Activated naive CD8-positive, alpha-beta T cell treated with anti-CD3 and anti-CD28 coated beads for 36 hours (primary cell): ENCODE measurements at places on chromosomes 4 and X. TPM values are rescaled to one million over a fixed set of nuclear protein-coding genes. Genes with fewer than 3 reads are reported as not detected.
A peak's percentile ranks its signal among the peaks of the same experiment; 100 is the strongest.

DNA sequence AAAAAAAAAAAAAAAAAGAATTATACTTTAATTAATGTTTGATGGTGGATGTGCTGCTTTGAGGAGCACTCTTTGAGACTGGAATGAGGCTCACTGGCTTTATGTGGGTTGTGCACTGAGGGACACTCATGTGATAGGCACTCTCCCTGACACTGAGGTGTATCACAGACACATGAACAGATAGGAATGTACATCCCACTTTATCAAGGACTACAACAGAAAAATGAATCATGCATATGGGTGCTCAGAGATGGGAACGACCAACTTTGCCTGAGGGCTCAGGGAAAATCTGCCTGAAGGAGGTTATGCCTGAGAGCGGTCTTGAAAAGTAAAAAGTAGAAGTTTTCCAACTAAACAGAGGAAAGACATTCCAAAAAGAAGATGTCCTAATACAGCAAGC is 97.7 kb upstream of the RBPJ start:
- DNase-seq, result no peak

GRCh38 chr4:31964685-31965084 is 1244.5 kb downstream of the PCDH7 start:
- no peak for DNase-seq

DNA sequence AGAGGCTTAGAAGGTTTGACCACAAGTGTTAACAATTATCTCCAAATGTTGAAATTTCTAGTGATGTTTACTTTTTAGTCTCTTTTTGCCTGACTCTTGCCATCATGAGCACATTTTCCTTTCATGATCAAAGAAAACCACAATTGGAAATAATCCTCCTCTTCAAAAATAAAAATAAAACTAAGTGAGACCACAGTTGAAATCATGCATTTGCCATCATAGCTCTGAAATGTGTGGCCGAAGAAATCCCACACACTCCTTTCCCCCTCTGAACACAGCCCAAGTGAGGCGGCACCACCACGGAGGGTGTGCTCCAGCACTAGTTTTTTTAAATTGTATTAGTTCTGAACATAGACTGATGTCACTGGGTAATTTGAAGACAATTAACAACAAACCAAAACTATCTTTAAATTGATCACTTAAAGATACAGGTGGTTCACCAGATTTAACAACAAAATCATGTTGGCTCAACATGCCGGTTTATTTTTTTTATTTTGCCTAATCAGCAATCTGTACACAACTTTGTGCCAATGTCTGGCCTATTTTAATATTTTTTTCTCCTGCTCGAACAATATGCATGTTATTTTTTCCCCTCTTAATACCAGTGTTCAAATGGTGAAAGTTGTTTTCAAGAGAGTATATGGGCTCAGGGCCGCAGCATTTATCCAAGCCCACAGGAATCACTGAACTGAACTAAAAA is 17.6 kb downstream of the APBB2 start:
- no peak for DNase-seq

DNA sequence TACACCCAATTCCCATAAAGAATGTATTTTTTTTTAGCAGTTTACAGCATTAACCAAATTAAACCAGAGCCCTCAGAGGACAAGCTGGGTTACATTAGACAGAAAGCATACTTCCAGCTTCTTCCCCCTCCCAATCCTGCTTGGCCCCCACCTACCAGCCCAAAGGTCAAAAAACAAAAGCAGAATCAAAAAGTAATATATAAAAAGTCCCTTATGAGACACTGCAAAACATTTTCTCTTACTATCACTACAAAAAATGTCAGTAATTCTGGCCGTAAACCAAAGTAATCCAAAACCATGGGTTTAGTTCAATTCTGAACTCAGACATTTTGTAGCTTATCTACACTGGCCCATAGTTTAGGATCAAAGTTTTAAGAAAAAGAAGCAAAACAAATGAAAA is 38.0 kb downstream of the APBB2 start:
- no peak for DNase-seq

GRCh38 chrX:115408771-115409400 is 119.4 kb downstream of the LUZP4 start:
- no peak for DNase-seq

DNA sequence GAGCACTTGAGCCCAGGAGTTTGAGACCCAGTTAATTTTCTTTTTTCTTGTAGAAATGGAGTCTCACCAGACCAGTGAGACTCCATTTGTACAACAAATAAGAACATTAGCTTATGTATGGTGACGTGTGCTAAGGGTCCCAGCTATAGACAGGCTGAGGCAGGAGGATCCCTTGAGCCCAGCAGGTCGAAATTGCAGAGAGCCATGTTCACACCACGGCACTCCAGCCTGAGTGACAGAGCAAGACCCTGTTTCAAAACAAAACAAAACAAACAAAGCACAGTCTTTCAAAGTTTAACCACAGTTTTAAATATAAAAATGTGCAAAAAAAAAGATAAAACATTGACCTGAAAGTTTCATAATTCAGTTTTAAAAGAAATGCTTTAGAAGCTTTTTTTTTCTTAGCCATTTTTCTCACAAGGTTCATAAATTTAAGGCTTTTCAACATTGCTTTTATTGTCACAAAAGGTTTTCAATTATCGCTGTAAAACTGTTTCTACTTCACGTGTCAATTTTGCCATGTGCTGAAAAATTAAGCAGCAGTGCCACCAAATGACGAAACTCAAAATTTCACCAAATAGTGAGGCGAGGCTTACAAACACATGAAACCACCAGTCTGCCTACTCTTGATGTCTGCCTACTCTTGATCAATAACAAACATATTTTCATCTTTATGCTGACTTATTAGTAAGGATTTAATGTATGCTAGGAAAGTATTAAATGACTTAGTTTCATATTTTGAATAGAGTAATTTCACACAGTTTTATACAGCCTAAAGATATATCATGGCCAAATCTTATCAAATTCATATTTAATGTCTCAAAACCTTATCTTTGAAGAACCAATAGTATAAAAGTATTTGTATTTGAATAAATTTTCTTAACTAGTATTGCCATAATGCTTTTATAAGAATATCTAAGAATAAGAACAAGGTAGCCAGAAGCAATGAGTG is 126.3 kb downstream of the NEK1 start:
- peak; percentile 8 for DNase-seq

DNA sequence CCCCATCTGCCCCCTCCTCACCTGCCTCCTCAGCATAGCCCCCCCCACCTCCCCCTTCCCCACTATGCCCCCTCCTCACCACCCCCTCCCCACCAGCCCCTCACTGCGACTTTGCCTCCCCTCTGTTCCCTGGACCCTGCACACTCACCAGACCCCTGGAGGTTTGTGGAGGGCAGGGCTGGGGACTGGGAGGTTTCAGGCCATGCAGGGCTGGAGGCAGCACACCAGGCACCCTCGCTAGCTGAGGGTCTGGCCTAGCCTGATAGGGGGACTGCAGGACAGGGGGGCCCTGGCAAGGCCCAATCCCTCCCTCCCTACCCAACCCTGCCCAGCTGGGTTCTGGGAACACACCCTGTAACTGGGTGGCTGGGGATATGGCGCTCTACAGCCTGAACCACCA is 28.0 kb downstream of the TACC3 start:
- no peak for DNase-seq

DNA sequence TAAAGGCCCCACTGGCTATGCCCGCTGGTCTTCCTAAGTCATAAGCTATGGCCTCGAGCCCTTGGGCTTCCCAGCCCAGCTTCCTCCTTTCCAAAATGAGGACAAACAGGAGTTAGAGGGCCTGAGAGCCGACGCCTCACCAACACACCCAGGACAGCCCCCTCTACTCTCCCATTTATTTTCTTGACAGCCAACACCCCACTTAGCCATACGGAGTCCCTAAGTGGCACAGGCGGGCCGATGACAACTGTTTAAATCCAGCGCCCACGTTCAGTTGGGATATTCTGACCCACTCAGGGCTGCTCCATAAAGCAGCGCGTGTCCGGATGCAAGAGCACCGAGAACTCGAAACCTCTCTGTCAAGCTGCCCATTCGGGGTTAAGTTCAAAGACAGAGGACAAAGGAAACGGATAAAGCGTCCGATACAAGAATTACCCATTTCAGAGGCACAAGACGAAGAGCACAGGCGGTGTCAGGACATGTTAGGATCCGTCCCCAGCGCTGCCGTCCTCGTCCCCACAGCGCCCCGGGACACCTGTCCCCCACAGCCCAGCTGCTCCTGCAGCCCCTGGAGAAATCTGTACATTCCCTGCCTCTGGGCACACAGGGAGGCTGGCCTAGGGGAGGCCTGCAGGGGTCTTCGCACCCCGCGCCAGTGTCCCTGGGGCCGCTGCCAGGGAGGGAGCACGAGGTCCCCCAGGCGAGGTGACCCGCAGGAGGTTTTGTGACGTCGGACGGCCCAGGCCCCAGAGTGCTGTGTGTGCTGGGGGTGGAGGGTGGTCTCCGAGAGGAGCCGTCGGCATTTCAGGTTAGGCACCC is 1.2 kb downstream of the PRKX start:
- DNase-seq, result no peak

Gene GAGE12E
- total RNA-seq, result not detected

Gene TCEAL5
- not detected for total RNA-seq

Gene SUV39H1
- total RNA-seq, result 32.8 TPM

- DNase-seq, result no peak
Observed at GRCh38 chrX:150416469-150416868, 53.4 kb downstream of the MAMLD1 start.

- no peak for DNase-seq
Observed at GRCh38 chr4:52822583-52822971, 39.5 kb upstream of the RASL11B start.

Gene KLF8
- 1.6 TPM for total RNA-seq

DNA sequence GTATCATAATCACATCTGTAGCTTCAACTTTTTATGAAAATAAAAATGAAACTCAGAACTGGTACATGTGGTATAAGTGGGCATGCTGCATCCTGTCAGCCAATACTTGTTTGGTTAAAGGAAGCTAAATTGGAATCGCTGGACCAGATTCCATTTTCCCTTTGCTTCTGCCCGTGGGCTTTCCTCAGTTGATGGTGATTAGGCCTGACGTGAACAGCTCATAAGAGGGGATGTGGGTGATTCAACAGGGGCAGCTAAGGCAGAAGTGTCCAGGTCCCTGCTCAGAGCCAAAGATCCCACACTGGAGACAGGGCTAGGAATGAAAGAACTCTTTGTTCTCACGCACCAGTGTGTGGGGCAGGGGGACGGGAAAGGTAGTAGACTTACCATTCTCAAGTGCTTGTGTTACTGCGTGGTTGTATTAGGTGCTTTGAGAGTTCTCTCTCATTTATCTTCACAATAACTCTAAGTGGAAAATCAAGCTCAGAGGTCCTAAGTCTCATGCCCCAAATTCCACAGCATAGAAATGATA is 63.2 kb upstream of the GUCY1A1 start:
- no peak for DNase-seq

GRCh38 chr4:3302786-3303564 is 10.2 kb downstream of the RGS12 start:
- DNase-seq, result peak; percentile 17

GRCh38 chrX:40878766-40879165 is 143.4 kb upstream of the MED14 start:
- DNase-seq, result no peak

DNA sequence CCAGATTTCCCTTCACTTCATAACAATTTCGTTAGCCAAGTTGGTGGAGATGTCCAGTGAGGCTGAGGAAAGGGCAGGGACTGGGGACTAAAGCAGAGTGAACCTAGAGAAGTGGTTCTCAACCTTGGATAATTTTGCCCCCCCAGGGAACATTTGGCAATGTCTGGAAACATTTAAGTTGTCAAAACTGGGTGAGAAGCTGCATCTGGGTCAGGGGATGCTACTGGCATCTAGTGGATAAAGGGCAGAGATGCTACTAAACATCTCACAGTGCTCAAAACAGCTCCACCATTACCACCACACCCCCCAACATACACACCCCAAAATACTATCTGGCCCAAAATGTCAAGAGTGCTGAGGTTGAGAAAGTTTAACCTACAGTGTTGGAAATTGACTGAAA is 32.0 kb upstream of the FGF16 start:
- DNase-seq, result no peak

Gene MND1
- total RNA-seq, result 45.3 TPM

- no peak for DNase-seq
Observed at GRCh38 chr4:154604696-154605200, 7.7 kb downstream of the FGG start.

DNA sequence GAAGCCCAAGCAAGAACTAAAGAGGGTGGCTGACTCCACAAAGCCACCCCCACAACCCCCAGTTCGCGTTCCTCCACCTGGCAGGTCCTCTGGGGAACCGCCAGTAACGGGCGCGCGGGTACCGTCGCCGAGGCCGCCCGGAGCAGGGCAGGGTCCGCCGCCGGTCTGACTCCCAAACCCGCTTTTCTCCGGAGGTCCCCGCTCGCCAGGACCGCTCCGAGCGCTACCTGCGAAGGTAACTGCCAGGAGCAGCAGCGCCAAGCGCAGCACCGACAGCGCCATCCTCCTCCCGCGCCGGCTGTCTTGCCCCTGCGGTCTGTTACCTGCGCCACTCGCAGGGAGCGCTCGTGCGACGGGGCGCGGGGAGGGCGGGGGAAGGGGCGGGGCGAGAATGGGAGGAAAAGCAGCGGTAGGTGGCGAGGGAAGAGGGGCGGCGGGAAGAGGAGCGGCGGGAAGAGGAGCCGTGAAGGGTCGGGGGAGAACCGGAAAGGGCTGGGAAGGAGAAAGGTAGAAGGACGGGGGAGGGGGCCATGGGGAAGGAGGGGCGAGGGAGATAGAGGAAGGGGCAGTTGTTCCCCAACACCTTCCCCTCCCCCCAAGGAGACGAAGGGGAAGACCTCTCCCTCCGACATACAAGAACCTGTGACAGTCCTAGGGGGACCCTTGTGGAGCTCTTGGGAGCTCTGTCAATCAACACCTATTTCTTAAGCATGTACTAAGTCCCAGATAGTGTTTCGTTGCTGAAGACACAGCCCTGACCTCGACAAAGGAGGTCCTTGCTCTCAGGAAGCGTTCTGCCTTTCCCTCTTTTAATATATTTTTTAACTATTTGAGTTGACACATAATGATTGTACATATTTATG is at the start of gene SPINK2:
SPINK2 (minus strand) TSS at position 321 of the 863 bp plus-strand sequence; CDS start at position 282, 39 bp downstream.
- peak; percentile 65 for DNase-seq

Gene ZNF718
- total RNA-seq, result 11.6 TPM

Gene AFAP1
- total RNA-seq, result 13.6 TPM

DNA sequence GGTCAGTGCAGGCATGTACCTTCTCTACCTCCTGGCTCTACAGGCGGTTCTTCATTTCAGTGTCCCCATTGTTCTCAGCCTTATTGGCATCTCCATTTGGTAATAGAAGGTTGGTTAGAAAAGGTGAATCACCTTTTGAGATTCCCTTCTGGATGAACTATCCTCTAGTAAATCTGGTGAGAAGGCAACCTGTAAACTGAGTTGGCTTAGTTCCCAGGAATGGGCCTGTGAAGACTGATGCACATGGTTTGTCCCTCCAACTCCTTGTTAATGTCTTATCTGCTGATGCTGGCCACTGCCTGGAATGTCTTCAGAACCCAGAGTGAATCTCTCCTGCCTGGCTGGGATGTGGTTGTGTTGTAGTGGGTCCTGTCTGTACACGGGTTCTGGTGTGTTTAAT is 143.4 kb upstream of the WDR1 start:
- no peak for DNase-seq

DNA sequence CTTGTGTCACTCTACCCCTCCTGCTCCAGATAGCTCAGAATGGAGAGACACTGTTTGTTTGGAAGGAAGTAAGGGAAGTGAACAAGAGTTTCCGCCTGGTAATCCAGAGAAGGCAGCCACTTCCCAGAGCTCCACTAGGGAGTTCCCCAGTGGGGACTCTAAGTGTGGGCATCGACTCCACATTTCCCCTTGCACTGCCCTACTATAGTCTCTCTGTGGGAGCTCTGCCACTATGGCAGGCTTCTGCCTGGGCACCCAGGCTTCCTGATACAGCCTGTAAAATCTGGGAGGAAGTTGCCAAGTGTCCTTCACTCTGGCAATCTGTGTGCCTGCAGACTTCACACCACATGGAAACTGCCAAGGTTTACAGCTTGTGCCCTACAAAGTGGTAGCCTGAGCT is 245.8 kb upstream of the DMD start:
- no peak for DNase-seq
